Activated T-cell treated with anti-CD3 and anti-CD28 coated beads for 1 hour (primary cell): ENCODE measurements at places on chromosomes 11 and 22.

GRCh38 chr11:111000400-111001080, 245.0 kb upstream of the POU2AF2 start:
- DNase-seq = no peak

GRCh38 chr22:20522134-20523004, 15.0 kb downstream of the MED15 start:
- DNase-seq = no peak

GRCh38 chr11:43735115-43735514, 54.6 kb downstream of the HSD17B12 start:
- no peak for DNase-seq

GRCh38 chr11:82855616-82856015, 44.6 kb downstream of the PRCP start:
- DNase-seq = no peak

GRCh38 chr11:33258631-33259205, 1.5 kb downstream of the HIPK3 start:
- no peak for DNase-seq

DNA sequence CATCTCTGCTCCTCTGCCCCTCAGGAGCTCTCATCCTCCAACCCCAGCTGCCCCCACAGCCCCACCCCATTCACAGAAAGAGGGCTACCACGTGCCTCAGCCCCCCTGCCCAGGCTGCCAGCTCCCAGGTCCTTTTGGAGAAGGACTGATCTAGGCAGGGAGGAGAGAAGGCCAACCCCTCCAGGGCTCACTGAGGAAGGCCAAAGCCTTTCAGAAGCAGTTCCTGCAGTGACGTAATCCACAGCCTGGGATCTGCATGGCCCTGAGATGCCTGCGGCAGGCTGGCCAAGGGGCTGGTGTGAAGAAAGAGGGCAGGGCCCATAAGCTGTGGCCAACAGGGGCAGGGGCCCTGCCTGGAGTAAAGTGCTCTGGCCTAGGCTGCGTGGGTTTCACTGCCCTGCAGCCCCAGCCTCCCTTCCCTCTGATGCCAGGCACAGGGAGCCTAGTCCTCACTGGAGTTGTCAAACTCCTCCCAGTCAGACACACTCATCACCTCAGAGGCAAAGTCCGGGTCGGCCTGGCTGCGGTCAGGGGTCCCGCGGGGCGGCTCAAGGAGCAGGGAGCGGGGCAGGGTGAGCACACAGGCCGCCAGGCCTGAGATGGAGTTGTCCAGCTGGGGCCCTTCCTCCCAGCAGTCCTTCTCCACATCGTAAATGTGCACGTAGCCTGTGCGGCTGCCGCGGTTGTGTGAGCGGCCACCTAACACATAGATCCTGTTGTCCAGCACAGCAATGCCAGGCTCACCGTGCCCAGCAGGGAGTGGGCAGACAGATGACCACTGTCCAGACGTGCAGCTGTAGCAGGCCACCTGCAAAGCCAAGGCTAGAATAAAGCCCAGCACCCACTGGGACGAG, 4.2 kb upstream of the SCARF2 start:
- DNase-seq = no peak

DNA sequence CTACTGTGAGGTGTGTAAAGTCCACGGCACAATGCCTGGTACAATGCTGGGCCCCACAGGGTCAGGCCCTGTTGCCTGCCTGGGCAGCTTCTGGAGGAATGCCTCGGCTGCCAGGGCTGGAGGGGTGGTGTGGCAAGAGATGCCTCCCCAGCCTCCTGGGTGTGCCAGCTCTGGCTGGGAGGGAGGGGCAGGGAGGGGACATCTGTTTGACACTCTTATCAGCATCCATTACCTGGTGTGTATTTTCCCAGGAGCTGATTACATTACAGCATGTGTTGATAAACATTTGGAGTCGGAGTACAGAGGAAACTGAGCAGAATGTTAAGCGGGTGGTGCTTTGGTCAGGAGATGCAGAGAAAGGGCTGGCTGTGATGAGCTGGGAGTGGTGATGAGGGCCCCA, 11.0 kb upstream of the NECTIN1 start:
- no peak for DNase-seq

GRCh38 chr11:8017894-8018483, 30.9 kb downstream of the EIF3F start:
- no peak for DNase-seq

- no peak for DNase-seq
These were observed 49.8 kb downstream of the ARHGAP8 start for GRCh38 chr22:44802071-44802700.

GRCh38 chr22:50665212-50665611, 7.4 kb upstream of the SHANK3 start:
- DNase-seq = no peak

GRCh38 chr11:124807660-124808270, 7.6 kb upstream of the MSANTD2 start:
- no peak for DNase-seq

GRCh38 chr22:44906248-44906936, 103.4 kb downstream of the PHF21B start:
- DNase-seq = no peak

GRCh38 chr11:45834298-45834756, 12.9 kb upstream of the CRY2 start:
- no peak for DNase-seq

DNA sequence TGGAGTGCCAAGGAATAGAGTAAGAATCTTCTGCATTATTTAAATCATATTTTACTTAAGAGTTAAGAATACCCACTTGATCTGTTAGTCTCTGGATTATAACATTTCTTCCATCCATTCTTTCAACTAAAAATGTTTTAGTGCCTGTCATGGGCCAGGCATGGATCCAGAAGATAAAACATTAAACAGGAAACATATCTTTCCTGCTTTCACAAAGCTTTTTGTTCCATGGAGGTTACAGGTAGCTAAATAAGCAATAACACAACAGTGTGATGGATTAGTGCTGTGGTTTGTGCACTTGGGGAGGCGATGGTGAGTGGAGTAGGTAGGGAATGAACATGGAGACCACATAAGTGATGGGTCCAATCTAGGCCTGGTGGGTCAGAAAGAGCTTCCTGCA, 258.5 kb downstream of the DDX10 start:
- no peak for DNase-seq

DNA sequence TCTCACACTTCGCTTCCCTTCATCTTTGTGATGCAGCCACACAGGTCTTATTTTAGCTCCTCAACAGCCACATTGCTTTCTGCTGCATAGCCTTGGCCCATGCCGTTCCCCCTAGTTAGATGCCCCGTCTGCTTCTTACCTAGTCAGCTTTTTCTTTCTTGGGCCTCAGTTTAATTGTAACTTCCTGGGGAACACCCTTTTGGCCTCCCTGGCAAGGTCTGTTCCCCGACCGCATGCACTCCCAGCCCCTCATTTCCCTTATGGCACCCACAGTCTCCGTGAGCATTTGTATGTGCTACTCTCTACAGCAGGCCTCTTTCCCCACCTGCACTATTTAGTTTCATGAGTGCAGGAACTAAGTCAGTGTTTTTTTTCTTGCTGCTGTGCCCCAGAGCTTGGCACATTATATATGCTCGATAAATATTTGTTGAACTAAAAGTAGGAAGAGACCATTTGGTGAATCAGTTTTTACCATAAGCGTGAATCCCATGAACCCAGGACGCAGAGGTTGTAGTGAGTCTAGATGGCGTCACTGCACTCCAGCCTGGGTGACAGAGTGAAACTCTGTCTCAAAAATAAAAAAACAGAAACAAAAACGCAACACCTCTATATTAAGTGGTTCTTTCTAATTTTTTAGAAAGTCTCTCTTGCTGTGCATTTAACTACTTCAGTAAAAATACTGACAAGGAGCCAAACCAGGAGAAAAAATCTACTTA, 38.5 kb downstream of the TNRC6B start:
- DNase-seq = no peak

GRCh38 chr22:24090581-24090980, 79.5 kb downstream of the CABIN1 start:
- no peak for DNase-seq

GRCh38 chr11:44033856-44034255, 13.9 kb upstream of the ACCSL start:
- no peak for DNase-seq

GRCh38 chr22:41523464-41524221, 20.6 kb downstream of the POLR3H start:
- no peak for DNase-seq

DNA sequence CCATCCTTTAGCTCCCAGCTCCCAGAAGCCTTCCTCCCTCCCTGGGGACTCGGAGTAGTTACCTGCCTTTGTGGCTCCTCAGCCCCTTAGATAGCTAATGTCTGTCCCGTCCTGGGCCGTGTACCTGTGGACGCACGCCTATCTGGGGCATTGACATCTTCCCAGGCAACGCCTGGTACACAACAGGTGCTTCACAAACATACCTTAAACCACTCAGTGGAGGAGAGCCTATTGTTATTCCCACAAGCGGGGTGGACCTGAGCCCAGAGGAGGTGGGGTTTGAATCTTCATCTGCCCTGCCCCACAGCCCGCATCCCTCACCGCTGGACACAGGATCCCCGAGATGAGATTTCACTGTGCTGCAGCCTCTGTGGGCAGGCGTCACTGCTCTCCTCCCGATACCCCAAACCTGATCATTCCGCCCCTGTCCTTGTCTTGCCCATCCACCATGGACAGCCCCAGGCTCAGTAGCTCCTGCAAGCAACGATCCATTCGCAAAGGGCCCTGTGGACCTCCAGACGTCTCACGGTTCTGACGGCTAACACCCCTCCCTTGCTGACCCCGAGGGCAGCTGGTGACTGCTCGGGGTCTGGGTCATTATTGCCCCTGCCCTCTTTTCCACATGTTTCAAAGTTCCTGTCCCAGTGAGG, 73.8 kb upstream of the SHISAL1 start:
- DNase-seq = no peak

GRCh38 chr22:32617271-32617670, 142.7 kb downstream of the FBXO7 start:
- no peak for DNase-seq

DNA sequence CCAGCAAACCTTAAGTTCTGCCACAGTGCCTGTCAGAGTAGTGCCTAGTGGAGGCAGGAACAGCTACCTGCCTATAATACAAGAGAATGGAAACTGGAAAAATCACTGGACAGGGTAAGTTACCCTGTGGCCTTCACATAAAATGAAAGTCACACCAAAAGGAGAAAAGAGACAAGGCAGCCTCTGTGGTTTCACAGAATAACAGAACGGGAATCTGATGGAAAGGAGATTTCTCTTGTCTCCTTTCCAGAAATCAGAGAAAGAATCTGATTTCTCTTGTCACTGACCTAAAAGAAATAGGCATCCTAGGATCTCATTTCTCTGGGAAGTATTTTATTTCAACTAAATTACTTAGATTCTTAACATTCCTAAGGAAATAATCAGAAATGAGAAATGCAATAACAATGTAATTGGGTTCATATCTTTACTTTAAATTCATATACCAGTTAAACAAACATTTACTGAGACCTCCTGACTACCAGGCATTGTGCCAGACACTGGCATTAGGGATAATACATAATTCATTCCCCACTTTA, 41.6 kb downstream of the PRCP start:
- DNase-seq = no peak

- DNase-seq = no peak
These were observed 1135.5 kb downstream of the JRKL start for GRCh38 chr11:97525273-97525672.

DNA sequence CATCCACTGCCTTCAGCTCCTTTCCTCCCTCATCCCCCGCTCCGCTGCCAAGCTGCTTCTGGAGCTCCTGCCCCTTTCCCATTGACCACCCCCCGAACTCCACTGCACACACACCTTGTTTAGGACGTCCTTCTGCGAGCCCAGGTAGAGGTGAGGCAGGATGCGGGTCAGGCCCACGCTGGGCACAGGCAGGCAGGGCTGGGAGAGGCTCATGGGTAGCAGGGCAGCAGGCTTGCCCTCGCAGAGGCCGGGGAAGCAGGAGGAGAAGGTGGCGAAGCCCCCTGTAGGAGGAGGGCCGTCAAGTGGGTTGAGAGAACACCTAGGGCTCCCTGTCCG, 13.3 kb downstream of the DUSP8 start:
- DNase-seq = no peak

- DNase-seq = no peak
These were observed 34.3 kb downstream of the TOM1 start for GRCh38 chr22:35334004-35334403.

DNA sequence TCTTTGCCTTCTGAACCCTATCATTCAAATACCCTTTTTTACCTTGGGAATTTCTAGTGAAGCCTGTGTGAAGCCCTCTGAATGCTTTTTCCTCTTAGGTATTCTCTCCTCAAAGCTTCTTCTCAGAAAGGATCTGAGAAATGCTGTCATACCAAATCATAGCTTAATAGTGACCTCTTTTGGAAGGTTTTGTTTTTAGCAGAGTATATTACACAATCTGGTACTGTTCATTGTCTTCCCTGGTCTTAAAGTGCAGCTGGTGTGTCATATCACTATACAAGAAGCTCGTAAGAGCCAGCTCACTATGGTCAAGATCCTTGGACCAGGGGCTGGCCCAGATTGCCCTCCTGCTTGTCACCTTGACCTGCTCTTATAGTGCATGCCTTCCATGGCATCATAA, 204.4 kb upstream of the ANO5 start:
- no peak for DNase-seq

- no peak for DNase-seq
These were observed 10.9 kb upstream of the MFNG start for GRCh38 chr22:37497062-37497599.

DNA sequence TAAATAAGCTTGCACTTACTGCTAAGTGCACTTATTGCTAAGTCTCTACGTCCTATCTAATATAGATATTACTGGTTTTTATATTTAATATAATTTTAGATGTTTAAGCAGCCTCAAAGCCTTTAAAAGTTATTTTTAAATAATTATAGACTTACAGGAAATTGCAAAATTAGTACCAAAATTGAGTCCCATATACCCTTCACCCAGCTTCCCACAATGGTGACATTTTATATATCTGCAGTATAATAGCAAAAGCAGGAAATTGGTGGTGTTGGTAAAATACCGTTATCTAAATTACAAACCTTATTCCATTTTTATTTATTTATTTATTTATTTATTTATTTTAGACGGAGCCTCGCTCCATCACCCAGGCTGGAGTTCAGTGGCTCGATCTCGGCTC, 1.9 kb upstream of the AP1B1 start:
- DNase-seq = no peak

GRCh38 chr22:30436196-30436595, 10.6 kb downstream of the MTFP1 start:
- DNase-seq = no peak

GRCh38 chr11:35035894-35036408, 103.0 kb upstream of the CD44 start:
- no peak for DNase-seq

- no peak for DNase-seq
These were observed 450.4 kb downstream of the MIAT start for GRCh38 chr22:27107824-27108223.

GRCh38 chr22:47422736-47423135, 660.3 kb downstream of the TBC1D22A start:
- DNase-seq = no peak

- peak; percentile 36 for DNase-seq
These were observed 55.3 kb upstream of the FBXO3 start for GRCh38 chr11:33829430-33830141.

DNA sequence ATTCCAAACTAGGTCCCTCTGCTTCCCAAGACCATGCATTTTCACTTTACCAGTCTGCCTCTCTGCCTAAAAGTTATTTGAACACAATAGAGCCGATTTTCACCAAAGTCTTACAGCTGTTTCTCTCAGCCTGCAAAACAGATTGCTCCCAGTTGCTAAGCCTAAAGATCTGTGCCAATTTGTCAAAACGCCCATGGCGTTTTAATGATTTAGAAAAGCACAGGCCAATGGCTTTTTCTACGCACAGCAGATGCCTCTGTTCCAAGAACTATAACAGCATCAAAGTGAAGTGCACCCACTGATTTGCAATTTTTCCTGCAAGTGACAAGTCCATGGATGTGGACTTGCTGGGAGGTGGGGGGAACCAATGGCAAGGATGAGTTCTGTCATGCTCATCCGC, 173.9 kb upstream of the SYN3 start:
- no peak for DNase-seq
